ENCODE measurements at places on chromosomes 5 and 9. TPM values are rescaled to one million over a fixed set of nuclear protein-coding genes. Genes with fewer than 3 reads are reported as not detected.
A peak's percentile ranks its signal among the peaks of the same experiment; 100 is the strongest.

DNA sequence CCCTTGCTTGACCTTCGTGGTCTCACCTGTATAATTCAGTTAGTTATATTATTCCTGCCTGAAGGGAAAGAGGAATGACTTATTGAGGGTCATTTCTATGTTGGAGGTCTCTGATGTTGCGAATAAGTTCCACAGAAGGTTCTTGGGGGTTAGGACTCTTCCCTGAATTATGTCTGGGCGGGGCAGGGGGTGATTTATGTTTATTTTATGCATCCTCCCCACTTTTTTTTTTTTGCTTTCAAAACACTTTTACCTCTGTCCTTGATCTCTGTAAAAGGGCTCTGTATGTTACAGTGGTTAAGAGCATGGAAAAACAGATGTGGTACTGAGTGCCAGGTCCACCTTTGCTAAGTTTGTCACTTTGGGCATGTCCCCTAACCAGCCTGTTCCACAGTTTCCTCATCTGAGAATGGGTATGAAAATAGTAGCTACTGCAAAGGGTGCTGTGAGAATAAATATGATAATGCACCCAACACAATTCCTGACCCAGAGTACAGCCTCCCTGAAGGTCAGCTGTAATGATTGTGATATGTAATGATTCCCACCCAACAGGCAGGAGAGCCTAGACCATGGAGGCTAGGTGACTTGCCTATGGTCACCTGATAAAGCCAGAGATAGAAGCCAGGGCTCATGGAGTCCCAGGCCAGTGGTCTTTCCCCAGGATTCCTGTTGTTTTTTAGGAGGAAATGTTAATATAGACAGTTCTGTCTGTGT lies 54.8 kb downstream of the SLC22A5 start:
- DNase-seq: no peak

GRCh38 chr5:172770374-172770674 lies 671 bp downstream of the DUSP1 start:
- no peak for DNase-seq

DNA sequence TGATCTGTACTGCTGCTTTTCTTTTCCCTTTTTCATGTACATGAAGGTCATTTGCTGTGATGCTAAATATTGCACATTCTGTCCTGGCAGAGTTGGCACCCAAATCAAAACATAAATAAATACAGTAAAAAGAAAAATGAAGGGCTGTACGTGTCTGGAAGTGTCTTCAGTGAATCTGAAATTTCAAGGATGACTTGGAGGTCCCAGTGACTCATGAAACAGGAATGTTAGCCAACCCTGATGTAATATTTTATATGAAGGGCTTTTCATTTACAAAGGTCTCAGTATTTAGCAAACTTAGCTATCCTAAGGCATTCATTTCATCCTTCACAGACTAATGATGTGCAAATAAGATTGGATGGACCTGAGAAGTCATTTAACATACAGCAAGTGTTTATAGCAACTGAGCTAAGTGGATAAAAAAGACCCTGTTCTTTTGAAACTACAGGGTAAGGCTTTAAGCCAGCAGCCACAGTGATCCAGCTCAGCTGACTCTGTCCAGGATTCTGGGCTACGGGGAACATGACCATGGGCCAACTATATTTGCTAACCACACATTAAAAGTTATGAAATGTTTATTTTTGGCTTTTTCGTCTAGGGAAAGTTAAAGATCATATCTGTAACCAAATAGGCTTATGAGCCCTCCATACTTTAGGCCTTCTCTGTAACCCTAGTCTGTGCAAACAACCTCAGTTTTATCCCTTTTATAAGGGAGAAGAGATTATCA lies 104.0 kb upstream of the DMRTA1 start:
- DNase-seq: peak; percentile 17

DNA sequence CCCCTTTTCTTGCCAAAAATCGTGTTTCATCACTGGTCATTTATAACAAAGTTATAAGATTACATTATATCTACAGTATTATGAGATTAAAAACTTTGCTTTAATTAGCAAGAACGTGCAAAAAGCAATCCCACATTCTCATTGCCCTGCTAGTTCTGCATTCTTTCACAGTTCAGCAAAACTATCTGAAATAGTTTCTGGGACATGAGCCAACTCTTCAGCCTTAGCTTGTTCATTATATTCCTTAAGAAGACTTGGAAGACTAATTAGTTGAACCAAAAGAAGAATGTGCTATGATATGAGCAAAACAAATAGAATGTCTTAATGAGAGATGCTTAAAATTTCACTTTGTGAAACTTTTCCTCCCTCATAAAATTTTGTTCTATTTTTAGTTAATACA lies 76.7 kb downstream of the ITGA1 start:
- DNase-seq: peak; percentile 48

DNA sequence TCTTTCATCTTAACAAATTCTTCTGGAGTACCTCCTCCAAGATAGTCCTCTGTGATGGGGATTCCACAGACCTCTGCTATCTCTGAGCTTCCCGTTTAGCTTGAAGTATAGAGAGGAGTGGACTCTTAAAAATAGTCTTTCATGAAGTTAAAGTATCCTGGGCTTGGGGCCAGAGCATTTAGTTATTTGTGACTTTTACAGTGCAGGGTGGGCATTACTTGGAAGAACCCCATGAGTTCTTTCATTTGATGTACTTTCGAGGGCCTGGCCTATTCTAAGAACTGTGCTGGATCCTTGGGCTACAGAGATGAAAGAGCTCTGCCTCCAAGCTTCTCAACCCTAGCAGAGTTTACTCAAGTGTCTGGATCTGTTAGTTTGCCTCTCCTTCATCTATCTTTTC lies 131.5 kb downstream of the ZSWIM6 start:
- DNase-seq: no peak

IL7R gene
- total RNA-seq: 1.3 TPM

DNA sequence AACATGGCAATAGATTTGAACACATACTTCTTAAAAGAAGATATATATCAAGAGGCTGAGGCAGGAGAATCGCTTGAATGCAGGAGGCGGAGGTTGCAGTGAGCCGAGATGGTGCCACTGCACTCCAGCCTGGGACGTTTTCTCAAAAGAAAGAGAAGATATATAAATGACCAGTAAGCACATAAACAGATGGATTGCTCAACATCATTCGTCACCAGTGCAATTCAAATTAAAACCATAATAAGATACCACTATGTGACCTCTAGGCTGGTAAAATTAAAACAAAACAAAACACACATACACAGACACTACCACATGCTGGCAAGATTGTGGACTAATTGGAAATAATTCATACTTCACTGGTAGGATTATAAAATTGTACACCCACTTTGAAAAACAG lies 5.3 kb upstream of the TXN start:
- no peak for DNase-seq

- DNase-seq: peak; percentile 18
These were observed 6.6 kb upstream of the ASPN start for GRCh38 chr9:92488681-92489550.

GRCh38 chr5:3226196-3226920 lies 369.3 kb upstream of the IRX1 start:
- DNase-seq: no peak

PDE6A gene
- total RNA-seq: not detected

DNA sequence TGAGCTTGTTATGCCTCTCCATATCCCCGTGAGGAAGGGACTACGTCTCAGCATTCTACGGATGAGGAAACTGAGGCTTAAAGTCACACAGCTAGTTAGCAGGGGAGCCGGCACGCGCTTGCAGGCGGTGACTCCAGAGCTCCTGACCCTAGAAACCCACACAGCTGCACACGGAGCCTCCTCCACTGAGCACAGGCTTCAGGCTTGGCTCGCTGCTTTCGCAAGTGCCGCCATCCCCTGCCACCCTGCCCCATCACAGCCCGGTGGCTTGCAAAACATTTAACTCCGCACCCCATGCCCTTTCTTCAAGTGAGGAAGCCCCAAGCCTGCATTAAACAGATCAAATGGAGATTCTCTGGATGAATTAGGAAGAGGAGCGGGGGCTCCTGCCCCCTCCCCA lies 138.3 kb downstream of the HSD17B3 start:
- DNase-seq: no peak

DNA sequence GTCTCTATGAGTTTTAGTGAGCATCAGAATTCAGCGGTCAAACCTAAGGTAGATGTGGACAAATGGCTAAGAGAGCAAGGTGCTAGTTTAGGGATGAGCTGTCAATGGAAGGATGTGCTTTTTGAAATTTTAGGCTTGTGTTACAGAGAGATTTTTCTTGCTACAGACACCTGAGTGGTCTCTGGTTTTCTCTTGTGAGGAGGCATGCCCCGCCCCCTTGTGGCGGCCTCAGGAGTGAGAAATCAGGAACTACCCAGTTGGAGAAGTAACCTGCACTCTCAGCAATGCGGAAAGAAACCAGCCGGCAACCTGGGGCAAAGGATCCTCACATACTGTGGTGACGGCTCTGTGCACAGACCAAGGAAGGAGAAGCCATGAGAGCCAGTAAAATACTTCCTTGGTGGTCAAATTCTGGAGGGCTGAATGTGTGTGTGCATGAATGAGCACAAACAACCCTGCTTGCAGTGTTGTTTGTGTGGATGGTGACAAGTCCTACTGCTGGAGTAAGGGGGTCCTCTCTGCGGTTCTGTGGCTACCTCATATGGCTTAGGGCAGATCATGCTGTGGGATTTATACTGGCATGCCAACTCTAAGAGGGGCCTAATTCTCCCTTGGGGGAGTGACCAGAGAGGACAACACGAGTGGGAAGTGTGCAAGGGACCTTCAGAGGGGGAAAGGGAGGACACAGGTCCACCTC lies 16.7 kb upstream of the HSD17B4 start:
- peak; percentile 58 for DNase-seq

DNA sequence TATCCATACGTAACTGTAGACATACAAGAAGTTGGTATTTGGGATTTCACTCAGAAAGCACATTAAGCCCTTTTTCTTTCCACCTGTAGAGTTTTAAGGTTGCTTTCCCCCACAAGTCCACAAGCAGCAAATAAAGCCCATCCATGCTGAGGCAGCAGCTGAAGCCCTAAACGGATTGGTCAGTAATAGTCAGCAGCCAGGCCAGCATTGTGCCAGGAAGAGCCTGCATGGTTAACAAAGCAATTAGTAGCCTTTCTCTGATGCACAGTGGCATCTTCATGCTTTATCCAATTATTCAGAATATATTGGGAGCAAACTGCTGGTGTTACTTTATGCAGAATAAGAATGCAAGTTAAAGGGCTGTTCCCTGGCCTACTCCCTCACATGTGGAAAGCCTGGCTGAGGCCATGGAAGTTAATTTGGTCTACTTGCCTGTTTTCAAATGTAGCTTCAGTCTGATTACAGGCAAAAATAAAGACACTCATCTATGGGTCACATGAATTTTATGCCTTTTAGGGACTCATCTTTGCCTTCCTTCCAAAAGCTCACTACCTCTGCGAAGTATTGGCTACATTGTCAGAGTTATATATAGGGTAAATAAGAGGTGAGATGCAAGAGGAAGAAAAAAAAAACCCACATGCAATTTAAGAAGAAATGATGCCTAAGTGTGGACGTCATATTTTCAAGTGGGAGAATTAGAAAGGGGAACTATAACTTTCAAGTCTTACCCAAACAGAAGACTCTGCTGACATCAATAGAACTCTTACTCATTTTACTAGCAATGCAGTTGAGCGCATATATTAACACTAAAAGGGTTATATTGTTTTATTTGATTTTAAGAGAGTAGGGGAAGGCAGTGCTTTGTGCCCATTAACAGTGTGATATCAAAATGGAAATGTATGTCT lies 15.9 kb downstream of the EBF1 start:
- no peak for DNase-seq

DNA sequence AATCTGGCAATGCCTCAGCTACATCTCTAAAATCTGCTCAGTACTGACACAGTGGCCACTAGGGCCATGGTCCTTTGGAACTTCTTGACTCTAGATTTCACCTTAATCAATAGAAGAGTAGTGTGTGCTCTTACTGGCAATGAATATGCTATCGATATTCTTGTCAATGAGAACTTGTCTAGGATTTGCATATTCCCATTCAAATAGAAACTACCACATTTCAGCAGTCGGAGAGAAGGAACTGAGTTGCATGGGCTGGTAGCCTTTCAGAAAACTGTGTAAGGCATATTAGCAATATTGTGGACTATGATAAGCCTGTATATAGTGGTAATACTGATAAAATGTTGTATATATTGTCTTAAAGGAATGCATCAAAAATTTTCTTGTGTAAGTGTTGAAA lies 45.3 kb upstream of the NAA35 start:
- DNase-seq: no peak

GRCh38 chr5:39671561-39671961 lies 246.8 kb upstream of the DAB2 start:
- DNase-seq: no peak

DNA sequence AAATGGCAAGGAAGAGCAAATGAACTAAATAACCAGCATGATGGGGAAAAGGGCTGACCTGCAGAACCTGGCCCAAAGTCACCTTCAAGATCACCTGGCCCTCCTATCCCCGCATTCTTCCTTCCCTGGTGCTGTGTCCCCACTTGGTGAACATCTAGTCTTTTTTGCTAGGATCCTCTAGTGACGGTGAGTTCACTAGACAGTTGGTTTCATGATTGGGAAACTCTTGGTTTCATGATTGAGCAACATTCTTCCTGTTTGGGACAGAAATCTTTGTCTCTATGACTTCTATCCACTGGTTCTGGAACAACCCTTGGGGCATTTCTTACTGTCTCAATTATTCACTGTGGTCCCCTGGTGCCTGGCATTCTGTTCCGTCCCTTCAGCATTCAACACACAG lies 50.2 kb upstream of the DAB2IP start:
- DNase-seq: no peak

- peak; percentile 31 for DNase-seq
These were observed 21.6 kb downstream of the KLF9 start for GRCh38 chr9:70392850-70393249.

GRCh38 chr9:130872508-130872907 lies 24.1 kb downstream of the QRFP start:
- DNase-seq: no peak

GRCh38 chr5:61029456-61030162 lies 84.6 kb downstream of the NDUFAF2 start:
- DNase-seq: no peak

GRCh38 chr5:33788922-33789566 lies 102.7 kb downstream of the ADAMTS12 start:
- peak; percentile 83 for DNase-seq

CDH18 gene
- not detected for total RNA-seq

DNA sequence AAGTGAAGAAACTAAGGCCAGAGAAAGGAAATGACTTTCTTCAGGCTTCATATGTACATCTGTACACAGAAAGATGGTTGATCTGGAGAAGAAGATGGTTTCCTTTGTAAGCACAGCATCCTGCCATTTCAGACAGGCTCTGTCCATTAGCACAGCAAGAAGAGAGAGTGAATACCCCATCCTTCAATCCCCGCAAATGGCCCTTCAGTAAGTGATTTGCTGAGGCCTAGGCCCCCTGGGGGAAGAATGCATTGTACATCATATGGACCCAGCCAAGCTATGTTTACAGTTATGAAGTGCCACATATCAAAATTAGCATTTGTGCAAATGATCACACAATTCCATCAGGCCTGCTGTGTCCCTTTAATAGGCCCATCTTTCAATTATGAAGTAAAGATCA lies 657.4 kb downstream of the BRINP1 start:
- no peak for DNase-seq

Measured in lung microvascular endothelial cell (primary cell).